ENCODE measurements at places on chromosomes 11 and 22. TPM values are rescaled to one million over a fixed set of nuclear protein-coding genes. Genes with fewer than 3 reads are reported as not detected.

- no peak for DNase-seq
Observed at GRCh38 chr22:28484662-28485061, 195.0 kb downstream of the TTC28 start.

DNA sequence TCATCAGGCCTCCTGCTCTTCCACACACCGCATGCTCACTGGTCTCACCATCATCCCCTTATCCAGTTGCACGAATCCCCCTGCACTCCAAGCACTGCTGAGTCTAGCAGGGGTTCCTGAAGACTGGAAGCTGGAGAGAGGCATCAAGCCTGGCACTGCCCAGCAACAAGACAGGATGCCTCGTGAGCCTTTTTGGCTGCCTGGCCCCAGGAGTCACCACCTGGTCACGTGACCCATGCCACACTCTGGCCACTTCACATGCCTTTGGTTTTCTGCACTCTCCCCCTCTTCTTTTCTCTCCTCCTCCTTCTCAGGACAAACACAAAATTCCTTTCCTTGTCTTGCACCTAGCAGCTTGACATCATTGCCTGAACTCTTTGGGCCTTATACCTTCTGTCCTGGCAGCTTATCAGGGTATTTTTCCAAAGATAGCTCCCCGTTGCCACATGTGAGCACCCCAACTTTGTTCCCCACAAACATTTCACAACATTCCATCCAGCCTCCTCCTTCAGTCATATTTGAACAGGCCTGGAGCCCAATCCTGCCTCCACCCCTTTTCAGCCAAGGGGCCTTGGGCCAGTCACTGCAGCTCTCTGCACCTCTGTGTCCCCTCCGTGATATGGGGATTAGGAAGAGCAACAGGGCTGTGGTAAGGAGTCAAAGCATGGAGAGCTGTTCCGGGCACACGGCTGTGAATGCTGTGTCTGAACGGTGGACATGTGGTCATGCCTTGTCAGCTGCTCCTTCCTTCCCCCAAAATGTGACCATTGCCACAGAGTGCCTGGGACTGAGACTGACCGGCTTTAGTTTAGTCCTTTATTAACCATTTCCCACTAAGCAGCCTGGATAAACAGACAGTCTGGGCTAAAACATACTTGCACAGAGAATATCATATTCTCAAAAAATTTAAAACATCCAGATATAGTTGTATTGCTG lies 2.8 kb upstream of the PACSIN2 start:
- no peak for DNase-seq

- no peak for DNase-seq
Observed at GRCh38 chr22:47599753-47600152, 837.3 kb downstream of the TBC1D22A start.

GRCh38 chr11:134610116-134610910 lies 198.3 kb upstream of the B3GAT1 start:
- DNase-seq, result no peak

DNA sequence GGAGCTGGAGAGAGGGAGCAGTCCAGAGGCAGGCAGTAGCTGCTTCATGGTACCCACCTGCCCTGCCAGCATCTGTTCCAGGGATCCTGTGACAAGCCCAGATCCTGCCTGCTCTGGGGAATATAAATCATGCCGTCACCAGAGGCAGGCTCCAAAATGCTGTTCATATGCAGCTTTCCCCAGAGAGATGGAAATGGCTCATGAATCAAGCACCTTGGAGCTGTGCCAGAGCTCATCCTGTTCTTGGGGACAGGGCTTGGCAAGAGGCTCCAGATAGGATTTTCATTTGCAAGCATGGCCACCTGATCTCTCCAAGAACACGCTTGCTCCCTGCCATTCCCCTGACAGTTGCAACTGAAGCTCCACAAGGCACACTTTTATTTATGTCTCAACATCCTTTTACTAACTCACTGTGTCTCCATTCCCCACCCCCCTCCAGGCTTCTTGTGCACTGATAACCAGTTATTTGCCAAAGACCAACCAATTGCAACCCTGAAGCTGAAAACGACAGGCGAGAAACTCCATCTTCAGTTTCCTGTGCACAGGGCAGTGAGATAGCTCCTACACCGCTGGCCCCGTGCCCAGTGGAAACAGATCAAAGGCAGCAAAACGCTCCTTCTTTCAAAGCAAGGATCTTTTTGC lies 115.8 kb upstream of the PITPNB start:
- DNase-seq, result no peak

- DNase-seq, result no peak
Observed at GRCh38 chr11:2095198-2095520, 44.0 kb downstream of the IGF2 start.

DNA sequence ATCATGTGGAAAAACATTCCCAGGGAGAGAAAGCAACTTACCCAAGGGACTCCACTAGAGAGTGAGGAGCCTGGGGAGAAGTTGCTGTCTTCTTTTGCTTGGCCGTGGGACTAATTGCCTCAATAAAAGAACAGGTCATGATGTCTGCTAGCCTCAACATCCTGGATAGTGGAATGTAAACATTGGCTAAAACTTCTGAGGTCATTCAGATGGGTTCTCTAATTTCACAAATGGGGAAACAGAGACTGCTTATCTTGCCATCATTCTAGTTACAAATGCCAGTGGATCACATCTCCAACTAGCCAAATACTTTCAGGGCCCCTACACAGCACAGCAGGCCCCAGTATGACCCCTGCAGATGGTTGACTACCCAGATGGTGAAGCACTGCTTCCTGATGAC lies 28.4 kb upstream of the PAMR1 start:
- DNase-seq, result no peak

DNA sequence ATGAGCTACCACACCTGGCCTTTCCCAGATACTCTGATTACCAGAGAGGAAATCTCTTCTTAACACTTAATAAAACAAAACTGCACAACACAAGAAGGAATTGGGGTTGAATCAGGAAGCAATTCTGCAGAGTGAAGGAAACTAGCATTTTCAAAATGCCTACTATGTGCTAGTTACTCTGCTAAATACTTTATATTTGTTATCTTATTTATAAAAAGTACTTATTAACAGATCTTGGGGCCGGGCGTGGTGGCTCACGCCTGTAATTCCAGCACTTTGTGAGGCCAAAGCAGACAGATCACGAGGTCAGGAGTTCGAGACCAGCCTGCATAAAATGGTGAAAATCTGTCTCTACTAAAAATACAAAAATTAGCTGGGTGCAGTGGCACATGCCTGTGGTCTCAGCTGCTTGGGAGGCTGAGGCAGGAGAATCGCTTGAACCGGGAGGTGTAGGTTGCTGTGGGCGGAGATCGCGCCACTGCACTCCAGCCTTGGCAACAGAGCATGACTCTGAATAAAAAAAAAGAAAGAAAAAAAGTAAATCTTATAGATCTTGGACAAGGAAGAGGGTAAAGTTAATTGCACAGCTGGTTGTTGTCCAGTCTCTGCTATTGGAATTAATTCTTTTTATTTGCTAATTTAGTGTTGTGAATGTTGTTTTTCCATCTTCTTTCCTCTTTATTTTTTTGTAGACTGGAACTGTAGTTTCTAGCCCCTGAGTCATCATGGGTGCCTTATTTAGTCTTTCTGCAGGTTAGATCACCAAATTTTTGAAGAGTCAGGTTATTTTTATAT lies 22.1 kb downstream of the TMEM135 start:
- DNase-seq, result no peak

SMTNL1 gene
- total RNA-seq, result not detected

TSSK2 gene
- total RNA-seq, result not detected

C11orf91 gene
- total RNA-seq, result not detected

PGR gene
- 0.04 TPM for total RNA-seq

Measured in GM23338 (cell line).